D341Med (cell line): ENCODE measurements at places on chromosomes 2 and 18.

- no peak for DNase-seq
Observed at GRCh38 chr2:43041173-43041591, 185.2 kb downstream of the ZFP36L2 start.

- peak; percentile 52 for DNase-seq
Observed at GRCh38 chr2:207763303-207763917, 6.3 kb downstream of the FZD5 start.

- no peak for DNase-seq
Observed at GRCh38 chr2:105373895-105374401, 24.9 kb downstream of the FHL2 start.

DNA sequence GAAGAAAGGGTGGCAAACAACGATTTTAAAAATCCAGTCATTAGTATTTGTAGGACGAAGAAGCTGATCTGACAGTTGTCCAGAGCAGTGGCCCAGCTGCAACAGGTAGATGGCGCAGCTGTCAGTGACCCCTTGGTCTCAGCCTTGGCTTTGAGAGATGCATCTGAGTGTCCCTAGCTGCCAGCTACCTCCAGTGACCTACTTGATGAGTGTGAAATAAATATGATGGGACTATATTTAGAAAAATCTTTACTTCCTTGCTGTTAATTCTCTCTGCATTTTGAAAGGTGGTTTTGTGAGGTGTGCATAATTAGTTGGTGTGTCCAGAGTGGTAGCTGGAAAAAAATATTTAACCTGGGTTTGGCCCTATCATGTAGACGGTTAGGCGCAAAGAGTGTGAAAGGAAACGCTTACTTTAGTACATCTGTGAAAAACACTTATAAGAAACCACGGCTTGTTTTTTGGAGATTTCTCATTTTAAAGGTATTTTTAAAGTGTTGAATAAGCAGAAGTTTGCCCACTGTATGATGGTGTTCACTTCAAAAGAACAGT, 963 bp downstream of the INPP1 start:
- no peak for DNase-seq

DNA sequence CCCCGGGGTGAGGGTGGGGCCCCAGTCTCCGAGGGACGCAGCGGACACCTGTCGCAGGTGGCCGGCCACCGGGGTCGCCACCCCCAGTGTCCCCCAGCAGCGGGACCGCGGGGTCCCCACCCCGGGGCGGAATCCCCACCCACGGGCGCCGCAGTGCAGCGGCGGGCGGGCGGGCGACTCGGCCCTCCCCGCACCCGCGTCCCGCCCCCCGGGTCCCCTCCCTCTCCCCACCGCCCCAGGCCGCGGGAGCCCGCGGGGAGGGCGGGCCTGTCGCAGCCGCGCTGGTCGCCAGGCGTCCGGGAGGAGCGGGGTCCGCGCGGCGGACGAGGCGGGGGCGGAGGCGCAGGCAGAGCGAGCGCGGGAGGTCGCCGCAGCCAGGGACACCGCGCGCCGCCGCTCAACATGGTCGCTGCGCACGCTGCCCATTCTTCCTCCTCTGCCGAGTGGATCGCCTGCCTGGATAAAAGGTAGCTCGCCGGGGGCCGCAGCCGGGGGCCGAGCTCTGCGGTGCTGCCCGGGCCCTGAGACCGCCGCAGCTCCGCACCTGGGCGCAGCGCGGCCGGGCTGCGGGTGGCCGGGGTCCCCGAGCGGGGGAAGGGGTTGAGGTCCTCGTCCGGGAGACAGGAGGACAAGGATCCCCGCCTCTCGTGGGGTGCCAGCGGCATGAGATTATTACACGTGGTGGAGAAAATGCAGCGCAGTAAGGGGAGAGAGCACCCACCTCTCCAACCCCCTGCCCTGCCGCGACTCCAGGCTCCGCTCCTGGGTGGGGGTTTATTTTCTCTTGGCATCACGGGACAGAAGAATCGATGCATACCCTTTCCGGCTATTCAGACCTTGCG, at the start of gene RAPGEF4:
Gene RAPGEF4 (plus strand): TSS at position 264 of the 842 bp plus-strand sequence. CDS start 139 bp downstream, at position 403.
- peak; percentile 84 for DNase-seq

DNA sequence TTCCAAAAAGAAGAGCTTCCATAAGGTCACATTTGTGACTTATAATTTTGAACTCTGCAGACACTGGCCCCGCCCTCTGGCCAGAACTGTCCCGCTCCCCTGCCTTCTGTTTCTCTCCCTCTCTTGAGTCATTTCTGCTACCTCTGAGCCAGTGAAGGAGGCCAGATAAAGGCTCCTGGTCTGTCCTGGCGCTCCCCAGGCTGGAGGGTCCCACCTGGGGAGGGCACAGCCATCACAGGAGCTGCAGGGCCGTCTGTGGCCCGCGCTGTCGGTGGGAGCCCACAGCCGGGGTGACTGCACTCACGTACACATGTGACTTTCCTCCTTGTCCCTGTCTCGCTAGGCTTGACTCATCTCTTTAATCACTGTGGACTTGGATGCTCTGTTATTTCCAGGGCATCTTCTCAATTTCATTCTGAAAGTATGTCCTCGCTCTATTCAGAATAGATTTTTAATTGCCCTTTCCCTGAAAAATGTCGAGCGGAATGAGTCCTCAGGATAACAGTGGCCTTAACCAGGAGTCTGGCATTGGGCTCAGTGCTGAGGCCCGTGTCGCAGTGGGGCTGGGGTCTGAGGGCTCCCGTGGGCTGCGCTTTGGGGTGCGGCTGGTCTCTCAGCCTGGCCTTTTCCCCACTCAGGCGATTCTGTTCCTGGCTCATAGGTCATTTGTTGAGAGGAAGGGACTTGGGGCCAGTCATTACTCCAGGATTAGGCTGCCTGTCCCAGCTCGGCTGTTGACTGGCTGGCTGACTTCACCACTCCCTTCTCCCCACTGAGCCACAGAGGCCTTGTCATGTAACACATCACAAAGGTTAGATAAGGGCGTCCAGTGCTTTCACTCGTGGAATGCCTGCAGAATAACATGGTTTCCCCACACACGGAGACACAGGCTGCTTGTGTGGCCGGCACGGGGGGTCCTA, 34.5 kb downstream of the KLHL29 start:
- no peak for DNase-seq
